Endothelial cell (in vitro differentiated cells): ENCODE measurements at places on chromosomes 5 and 9.

- no peak for DNase-seq
These were observed 66.8 kb upstream of the ADCY2 start for GRCh38 chr5:7329141-7329540.

DNA sequence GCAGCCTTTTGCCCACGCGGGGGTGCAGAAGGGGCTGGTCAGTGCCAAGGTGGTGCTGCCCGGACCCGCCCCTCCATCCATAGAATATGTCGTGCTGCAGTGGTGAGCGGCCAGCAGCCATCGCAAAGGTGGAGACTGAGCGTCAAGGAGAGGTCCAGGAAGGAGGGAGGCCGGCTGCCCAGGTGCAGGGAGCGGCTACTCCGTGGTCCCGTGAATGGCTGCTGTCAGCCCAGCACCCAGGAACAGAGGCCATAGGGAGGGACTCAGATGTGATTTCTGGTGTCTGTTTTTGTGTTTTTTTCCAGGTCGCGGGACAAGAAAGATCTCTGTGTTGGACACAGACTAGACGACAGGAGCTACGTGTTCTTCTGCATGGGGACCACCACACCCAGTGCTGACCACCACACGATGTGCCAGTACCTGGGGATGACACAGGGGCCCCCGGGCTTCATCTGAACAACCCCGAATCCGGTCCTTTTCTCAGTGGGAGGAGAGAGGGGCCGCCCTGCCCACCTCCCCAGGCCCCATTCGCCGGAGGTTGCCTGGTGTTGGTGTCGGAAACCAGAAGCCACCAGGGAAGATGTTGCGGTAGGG, 29.0 kb downstream of the PAEP start:
- no peak for DNase-seq

- DNase-seq, result no peak
These were observed 9.5 kb downstream of the SLC35A4 start for GRCh38 chr5:140574165-140574564.

GRCh38 chr5:9288234-9288633, 257.6 kb downstream of the SEMA5A start:
- DNase-seq, result no peak

DNA sequence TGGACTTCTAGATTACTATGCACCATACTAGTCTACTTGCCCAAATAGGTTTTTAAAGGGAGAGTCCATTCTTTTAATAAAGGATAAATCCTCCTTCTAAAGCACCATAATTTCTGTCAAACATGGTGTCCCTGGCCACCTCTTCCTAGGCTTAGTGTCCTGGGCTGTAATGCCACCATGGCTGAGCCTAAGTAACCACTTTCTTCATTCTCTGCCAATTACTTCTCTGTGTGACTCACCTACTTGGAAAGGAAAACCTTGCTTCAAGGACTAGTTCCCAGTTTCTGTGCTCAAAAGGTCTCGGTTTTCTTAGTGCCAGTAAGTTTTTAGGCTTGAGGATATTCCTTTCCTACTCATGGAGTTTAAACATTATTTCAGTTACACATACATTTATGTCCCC, 273.4 kb downstream of the DENND1A start:
- DNase-seq, result no peak

DNA sequence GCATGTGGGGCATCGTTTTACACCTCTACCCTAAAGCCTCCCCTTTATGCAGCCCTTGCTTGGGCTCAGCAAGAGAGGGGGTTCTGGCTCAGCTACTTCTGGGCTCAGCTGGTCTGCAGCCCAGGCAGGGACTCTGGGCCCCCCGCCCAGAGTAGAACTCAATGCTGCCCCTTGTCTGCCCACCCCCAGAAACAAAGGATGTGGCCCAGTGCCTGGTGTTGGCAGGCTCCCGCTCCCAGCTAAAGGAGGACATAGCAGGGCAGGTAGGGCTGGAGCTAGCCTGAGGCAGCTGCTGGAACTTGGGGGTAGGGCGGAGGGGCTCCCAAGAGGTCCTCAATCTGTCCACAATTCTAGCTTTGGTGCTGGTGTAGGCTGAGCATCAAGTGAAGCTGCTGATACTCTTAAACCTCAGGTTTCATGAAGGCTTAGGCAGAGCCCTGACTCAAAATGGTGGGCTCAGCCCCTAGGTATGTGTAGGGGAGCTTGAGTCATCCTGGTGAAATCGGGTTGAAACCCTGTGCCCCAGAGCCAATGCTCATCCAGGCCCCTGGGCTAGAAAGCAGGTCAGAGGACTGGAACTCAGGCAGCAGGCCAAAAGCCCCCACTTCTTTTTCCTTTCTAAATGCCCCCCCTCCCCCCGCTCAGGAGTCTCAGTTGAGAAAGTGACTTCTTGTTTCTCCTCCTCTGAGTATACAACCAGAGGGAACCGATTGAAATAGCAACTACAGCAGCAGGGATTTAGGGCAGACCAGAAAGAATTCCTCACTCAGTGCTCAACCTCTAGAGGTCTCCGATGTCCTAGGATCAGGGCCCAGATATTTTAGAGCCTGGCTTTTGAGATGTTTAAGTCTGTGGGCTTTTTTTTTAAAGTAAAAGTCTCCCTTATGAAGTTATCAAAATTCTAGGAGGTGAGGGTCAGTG, 11.4 kb downstream of the PSD2 start:
- no peak for DNase-seq

DNA sequence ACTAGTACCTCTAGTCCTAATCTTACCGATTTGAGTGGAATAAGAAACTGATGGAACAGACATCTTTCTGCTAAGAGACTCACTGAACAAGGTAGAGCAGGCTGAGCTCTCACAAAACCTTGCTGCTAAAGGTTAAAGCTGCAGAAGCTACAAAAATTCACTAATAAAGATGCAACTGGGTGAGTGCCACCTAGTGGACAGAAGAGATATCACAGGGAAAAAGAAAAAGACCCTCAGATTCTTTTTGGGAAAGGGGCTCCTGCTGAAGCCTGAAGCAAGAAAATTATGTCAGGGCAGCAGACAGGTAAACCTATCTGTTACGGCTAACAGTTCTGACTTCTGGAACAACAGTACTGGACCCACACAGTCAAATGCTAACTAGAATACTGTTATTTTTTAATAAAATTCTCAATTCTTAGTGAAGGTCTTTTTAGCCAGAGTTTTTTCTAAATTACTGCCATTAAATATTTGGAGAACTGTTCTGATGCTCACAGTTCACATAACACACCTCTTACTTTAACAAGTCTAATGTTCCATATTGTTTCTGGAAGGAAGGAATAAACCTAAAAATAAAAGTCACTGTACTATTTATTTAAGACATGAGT, 51.2 kb downstream of the DIAPH1 start:
- no peak for DNase-seq
